ENCODE measurements at places on chromosomes 7 and 10.
A peak's percentile ranks its signal among the peaks of the same experiment; 100 is the strongest.

DNA sequence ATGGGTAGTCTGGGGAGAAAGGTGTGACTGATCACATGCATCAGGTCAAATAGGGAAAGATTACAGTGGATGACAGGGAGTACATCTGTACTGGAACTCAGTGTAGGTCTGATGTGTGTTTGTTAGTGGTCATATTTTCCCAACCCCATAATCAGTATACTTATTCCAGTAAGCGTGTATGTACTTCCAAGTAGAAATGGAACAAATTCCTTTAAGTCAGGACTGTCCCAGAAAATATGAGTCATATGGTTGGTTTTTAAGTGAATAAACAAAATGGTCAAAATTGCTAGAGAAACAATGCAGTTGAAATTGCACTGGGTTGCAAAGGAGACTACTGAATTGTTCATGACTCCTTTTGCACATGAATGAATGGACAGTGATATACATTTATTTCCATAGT lies 118.8 kb upstream of the MYO3A start:
- DNase-seq = no peak

DNA sequence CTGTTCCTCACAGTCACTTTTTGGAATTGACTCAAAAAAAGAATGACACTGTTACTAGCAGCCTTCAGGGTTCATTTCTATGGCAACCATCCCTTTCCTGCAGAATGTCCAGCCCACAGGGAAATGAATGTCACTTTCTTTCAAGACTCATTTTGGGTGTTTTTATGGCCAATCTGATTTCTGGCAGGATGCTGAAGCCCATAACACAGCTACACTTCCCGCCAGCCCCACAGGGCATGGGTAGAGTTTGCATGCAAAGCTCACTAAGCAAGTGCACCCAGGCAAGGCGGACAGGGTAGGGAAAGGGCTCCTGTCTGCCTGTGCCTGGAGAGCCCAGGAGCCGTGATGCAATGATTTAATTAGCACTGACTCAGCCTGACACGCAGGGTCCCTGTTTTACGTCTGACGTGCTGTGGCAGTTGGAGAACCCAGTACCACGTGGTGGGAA lies 26.1 kb upstream of the GPAM start:
- DNase-seq = no peak

DNA sequence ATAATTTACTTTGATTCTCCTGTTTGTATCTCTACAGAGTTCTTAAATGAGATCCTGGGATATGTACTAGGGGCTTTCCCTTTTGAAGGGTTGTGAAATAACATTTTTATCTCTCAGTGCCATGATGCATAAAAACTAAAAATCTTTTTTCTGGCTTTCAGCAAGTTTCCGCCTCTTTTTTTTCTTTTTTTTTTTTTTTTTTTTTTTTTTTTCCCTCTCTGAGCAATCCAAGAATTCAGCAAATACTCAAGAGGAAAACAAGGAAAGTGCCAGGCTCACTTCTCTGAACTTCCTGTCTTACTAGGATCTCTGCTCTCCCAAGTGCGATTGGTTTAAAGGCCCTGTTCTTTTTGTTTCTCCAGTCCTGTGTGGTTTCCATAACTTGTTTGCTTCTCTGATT lies 79.9 kb downstream of the HYCC1 start:
- no peak for DNase-seq

DNA sequence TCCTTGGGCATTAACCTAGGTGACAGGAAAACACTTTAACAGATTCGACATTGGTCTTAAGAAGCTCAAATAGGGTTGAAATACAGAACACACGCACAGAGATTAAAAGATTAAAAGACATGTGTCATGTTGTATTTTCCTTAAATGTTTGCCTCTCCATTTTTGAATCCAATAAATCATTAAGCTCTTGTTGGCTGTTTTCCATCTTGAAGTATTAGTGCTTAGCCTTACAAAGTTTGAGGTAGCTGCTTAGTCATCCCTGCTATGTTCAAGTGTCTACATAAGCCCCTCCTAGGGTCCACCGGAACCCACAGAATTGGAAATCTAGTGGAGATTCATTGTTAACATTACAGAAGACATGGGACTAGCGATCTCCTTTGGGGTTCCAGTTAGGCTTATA lies 12.7 kb upstream of the GJD4 start:
- DNase-seq = no peak

DNA sequence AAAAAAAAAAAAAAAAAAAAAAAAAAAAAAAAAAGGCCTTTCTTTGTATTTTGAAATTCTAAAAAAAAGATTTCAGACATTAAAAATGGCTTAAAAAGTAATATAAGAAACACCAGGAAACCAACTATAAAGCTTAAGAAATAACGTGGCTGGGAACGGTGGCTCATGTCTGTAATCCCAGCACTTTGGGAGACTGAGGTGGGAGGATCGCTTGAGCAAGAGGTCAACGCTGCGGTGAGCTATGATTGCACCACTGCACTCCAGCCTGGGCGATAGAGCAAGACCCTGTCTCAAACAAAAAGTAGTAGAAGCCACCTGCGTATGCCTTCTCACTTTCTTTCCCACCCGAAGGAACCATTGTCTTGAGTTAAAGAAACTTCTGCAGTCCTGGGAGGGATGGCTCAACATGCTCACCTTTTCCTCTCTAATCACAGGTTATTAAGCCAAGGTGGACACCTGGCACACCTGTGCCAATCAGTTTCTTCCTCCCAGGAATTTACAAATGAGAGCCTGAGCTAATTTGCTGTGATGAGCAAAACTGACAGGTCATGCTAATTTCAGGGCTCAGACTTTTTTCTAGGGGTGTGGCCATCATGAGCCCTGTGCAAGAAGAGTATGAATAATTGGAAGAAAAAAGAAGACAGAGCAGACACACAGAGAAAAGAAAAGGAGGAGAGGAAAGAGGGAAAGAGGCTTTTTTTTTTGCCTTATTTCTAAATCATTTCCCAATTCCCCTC lies 72.0 kb upstream of the PARD3 start:
- DNase-seq = no peak

DNA sequence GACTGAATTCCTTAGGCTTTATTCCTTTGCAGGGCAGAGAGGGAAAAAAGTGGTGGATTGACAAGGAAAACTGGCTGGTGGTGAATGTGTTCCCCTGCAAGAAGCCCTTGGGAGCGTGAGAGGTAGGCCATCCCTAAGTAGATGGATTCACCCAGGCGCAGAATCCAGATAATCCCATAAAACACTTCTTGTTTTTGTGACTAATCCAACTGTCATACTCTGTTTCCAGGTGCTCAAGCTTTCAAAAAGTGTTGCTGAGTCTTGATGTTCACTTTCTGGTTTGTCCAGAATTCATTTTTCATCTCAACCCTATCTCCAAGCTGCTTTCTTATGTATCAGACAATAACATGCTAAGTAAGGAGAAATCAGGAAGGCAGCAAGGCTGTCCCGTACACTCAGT lies 250.8 kb upstream of the HABP2 start:
- DNase-seq = no peak

DNA sequence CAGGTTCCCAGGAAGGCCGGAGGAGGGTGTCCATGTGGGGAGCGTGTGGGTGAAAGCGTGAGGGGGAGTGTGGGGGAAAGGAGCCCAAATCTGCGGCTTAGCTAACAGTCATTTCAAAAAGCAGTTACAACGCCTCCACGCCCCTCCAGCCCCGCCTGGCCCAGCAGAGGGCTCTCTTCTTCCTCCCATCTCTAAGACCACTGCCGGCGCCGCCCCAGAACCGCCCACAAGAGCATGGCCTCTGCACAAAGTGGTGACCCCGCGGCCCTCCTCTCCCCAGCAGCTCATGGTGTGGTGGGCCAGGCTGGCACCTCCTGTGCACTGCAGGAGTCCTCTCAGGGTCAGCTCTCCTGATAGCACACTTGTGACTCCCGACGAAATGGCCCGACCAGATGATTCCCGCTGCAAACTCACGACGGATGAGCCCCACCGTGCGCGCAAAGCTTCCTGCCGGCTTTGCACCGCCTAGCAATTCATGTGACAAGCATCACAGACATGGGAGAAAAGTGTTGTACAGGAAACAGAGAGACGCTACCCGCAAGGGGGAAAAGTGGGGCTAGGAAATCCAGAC lies 12.4 kb upstream of the HUS1 start:
- peak; percentile 74 for DNase-seq

GRCh38 chr10:116124777-116125176 lies 148.2 kb downstream of the GFRA1 start:
- DNase-seq = no peak

DNA sequence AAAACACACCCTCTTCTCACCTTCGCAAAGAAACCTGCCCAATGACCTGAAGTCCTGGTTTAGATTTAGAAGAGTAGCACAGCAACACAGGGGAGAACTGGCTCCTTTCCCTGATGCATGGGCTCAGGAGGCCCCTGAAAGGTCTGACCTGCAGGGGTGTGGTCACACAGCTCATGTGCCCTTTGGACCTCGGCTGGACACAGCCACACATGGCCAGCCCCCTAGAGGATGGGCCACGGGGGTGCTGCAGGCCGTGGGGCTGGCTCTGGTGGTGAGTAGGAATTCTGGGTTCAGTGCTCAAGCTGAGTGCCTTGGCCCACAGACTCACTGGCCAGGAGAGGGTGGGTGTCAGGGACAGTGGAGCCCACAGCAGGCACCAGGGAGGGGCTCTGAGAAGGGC lies 118.5 kb upstream of the ADCY1 start:
- DNase-seq = no peak

DNA sequence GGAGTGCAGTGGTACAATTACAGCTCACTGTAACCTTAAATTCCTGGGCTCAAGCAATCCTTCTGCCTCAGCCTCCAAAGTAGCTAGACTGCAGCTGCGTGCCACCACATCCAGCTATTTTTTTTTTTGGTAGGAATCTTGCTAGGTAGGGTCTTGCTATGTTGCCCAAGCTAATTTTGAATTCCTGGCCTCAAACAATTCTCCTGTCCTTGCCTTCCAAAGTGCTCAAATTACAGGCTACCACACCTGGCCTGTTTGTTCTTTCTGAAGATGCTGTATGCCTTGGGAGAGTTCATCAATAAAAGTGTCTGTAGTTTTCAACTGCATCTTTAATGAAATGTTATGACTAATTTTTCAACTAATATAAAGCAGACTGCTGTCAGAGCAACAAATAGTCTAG lies 452 bp downstream of the SAMD9 start:
- DNase-seq = no peak

GRCh38 chr10:77001206-77001605 lies 636.4 kb downstream of the KCNMA1 start:
- no peak for DNase-seq

DNA sequence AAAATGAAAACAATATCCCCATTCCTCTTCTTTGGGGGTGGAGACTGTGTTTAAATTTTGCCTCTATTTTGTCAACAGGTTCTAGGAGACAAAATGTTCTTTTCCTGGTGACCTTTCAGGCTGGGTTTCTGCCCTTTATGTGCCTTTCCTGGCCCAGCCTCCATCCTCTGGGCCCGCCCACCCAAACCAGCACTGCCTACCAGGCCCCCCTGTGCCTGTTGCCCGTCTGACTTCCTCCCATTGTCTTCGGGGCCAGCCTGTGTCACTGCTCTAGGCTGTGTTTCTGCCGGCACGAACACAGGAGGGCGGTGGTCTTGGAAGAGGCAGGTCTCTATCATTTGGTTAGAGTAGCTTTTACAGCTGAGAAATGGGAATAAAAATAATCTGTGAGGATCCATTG lies 13.9 kb downstream of the TSPAN14 start:
- DNase-seq = peak; percentile 55
